ENCODE measurements at places on chromosomes 11 and 22.

- peak; percentile 45 for DNase-seq
These were observed 32.9 kb upstream of the TRIM29 start for GRCh38 chr11:120170741-120171261.

DNA sequence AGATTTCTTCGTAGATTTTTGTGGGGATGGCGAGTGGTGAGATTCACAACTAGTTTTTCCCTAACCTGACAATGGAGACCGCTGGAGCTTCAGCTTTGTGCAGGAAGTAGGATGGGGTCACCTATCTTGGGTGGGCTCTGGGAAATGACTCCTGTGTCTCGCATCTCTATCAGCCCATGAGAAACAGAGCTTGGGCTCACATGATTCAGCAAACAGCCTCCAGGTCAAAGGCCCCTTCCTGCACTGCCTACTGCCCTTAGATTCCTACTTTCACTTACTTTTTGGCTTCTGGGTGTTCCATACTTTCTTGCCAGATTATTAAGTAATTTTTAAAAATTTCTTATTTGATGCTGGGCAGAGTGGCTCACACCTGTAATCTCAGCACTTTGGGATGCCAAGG lies 26.3 kb downstream of the C11orf96 start:
- DNase-seq = no peak

- DNase-seq = peak; percentile 70
These were observed at the start of the genes COMT and TXNRD2 for GRCh38 chr22:19941365-19942082. COMT (plus strand) TSS chr22:19941772; CDS start chr22:19962527, 20,755 bp downstream. TXNRD2 (minus strand) TSS chr22:19941818; CDS start chr22:19941803, 15 bp downstream.

DNA sequence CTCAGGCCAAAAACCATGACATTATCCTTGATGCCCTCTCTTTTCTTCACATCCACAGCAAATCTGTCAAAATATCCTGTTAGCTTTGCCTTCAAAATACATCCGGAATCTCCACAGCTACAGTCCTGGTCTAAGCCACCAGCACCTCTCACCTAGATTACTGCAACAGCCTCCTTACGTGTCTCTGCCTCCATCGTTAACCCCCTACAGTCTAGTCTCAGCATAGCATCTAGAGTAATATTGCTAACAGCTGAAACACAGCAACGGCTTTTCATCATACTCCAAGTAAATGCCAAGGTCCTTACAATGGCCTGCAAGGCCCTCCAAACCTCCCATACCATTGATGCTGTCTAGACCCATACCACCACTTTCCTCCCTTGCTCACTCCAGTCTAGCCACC lies 4.4 kb downstream of the TSG101 start:
- DNase-seq = no peak

GRCh38 chr22:39233710-39234471 lies 10.9 kb downstream of the PDGFB start:
- DNase-seq = peak; percentile 65

DNA sequence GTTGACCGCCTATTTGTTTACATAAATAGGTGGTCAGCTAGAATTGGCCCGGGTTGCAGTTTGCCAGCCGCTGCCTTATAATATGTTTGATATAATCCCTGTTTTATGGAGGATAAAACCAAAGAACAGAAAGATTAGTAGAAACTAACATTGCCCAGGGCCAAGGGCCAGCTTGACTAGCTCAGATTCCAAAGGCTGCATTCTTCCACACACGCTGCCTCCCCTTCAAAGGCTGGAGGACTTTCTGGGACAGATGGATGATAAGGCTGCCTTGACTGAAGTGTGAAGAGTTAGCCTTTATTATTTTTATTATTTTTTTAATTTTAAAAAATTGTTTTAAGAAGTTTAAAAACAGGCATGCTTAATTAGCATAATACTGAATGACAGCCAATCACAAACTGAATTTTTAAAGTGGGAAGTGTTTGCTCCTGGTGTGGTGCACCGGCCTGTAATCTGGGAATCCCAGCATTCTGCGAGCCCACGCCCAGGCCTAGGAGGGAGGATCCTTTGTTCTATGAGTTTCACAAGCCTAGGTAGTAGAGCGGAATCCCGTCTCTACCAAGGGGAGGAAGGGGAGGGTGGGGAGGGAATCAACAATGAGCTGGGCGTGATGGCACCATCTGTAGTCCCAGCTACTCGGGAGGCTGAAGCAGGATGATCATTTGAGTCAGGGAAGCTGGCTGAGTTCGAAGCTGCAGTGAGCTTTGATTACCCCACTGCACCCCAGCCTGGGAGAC lies 114.9 kb downstream of the NAV2 start:
- no peak for DNase-seq

- DNase-seq = no peak
These were observed 42.4 kb downstream of the AMPD3 start for GRCh38 chr11:10497371-10498021.

DNA sequence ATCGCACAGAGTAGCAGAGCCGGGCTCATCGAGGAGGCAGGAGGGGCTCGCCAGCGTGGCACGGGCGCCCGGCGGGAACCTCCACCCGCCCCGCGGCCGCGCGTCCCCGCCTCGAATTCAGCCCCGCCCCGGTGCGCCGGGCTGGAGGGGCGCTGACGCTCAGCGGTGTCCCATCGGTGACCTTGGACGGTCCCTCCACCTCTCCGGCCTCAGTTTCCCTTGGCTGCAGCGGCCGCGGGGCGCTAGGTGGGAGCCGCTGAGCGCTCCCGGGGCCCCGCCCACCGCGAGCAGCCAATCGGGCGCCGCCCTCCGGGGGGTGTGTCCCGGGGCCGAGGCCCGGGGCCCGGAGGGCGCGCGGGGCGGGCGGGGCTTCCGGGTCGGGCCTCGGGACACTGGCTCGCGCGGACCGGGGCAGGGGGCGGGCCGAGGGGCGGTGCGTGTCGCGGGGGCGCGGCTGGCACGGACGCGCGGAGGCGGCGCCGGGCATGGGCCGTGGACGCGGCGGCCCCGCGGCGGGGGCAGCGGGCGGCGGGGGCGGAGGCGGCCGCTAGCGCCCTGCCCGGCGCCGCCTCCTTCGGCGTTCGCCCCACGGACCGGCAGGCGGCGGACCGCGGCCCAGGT lies at the start of gene PPARA:
Gene PPARA (plus strand): TSS at position 493 of the 621 bp plus-strand sequence. CDS start 47,858 bp downstream, outside the sequence.
- peak; percentile 99 for DNase-seq

- DNase-seq = no peak
These were observed 13.8 kb downstream of the DENND5A start for GRCh38 chr11:9251311-9251710.

DNA sequence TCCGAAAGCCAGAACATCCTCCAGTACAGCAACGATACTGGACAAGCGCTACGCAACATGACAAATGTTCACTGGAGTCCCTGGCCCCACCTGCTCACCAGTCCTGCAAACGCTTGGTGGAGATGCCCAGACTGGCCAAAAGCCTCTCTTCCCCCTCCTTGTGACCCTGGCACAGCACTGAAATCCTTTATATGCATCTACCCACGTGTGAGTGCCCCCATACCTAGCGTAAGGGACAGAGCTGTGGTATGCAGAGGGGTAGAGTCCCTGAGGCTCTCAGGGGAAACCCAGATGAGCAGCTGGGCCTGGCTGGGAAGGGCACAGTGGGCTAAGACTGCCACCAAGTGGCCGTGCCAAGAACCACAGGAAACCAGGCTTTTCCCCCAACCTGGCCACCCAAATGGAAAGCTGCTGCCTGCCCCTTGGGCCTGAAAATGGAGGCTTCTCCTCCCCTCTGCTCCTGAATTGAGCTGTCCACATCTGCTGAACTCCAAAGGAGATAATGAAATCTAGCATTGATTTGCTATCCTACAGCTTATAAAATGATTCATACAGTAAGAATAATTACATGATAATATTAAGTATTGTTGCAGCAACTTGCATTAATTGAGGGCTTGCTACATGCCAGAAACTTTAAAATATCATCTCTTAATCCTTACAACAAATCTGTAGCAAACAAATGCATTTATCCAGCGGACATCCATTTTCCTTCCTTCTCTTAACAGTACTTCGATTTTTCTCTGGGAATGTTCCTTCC lies 24.8 kb upstream of the TTC12 start:
- DNase-seq = no peak

Measured in upper lobe of left lung (tissue), 6 donors.